Umbilical cord (tissue), 2 donors: ENCODE measurements at places on chromosomes 6 and 20. TPM values are rescaled to one million over a fixed set of nuclear protein-coding genes. Genes with fewer than 3 reads are reported as not detected.

The SPTLC3 gene
- 7.9 TPM for total RNA-seq

The BCAS4 gene
- total RNA-seq, result 6.5 TPM

The PRR18 gene
- total RNA-seq, result not detected

The LINC00237 gene
- 4.3 TPM for total RNA-seq

The NKX2-2 gene
- 1.4 TPM for total RNA-seq

The C20orf204 gene
- 1.2 TPM for total RNA-seq

The LY6G6F gene
- not detected for total RNA-seq

The CRYBG1 gene
- 16.9 TPM for total RNA-seq
